Skin of body (tissue), 3 donors: ENCODE measurements at places on chromosomes 13 and 19.

- no peak for DNase-seq
These were observed 29.2 kb upstream of the GARRE1 start for GRCh38 chr19:34224996-34225658.

DNA sequence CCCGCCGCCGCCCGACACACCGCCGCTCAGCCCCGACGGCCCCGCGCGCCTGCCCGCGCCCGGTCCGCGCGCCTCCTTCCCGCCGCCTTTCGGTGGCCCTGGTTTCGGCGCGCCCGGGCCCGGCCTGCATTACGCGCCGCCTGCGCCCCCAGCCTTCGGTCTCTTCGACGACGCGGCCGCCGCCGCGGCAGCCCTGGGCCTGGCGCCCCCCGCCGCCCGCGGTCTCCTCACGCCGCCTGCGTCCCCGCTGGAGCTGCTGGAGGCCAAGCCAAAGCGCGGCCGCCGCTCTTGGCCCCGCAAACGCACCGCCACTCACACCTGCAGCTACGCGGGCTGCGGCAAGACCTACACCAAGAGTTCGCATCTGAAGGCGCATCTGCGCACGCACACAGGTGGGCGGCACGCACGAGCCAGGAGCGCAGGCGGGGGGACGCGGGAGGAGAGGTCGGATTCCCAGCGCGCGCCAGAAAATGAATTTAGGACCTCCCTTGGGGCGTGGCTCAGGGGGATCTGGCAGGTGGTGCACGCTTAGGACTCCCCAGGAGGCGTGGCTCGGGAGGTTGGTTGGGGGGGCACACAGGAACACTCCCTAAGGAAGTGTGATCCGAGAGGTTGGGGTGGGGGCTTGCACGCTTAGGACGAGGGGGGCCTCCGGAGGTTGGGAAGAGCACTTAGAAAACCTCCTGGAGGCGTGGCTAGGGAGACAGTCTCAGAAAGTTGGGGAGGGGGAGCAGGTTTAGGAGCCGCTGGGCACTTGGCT is 1.2 kb downstream of the KLF2 start:
- no peak for DNase-seq

GRCh38 chr19:14683439-14683838 is 6.4 kb upstream of the ZNF333 start:
- no peak for DNase-seq

DNA sequence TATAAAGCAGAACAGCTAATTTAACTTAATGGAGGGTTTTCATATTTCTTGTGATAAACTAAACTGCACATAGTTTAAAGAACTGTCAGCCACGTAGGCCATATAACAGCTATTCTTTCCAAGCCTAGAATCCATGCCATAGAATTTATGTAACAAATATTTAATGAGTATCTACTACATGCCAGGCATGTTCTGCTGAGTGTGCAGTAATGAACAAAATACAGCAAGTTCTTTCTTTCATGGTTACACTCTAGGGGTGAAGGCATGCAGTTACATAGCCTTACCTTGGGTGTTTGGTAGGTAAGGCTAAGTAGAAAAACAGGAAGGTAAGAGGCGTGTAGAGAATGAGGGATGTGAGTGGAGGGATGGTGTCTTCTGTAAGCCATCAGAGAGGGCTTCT is 4.6 kb downstream of the URI1 start:
- DNase-seq, result no peak

- no peak for DNase-seq
These were observed 31.7 kb downstream of the COMP start for GRCh38 chr19:18759304-18759994.

GRCh38 chr13:35469806-35470525 is 6.5 kb downstream of the MAB21L1 start:
- no peak for DNase-seq

DNA sequence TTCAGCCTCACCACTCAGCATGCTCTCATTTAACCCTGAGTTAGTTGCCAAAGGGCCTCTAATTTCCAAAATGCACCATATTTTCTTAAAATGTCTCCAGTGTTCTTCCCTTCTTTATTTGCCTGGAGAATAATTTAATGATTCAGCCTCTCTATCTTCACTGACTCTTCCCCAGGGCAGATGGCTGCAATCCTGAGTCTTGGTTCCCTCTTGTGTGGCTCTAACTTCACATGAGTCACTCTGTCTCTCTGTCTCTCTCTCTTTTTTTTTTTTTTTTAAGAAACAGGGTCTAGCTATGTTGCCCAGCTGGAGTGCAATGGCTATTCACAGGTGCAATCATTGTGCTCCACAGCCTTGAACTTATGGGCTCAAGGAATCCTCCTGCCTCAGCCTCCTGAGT is 251.4 kb downstream of the VWA8 start:
- no peak for DNase-seq

GRCh38 chr13:76223999-76224398 is 587.9 kb downstream of the LMO7 start:
- DNase-seq, result no peak

- DNase-seq, result no peak
These were observed 248.1 kb downstream of the HS6ST3 start for GRCh38 chr13:96338030-96338429.

- DNase-seq, result no peak
These were observed 909.5 kb upstream of the GPC6 start for GRCh38 chr13:92317066-92317465.

- no peak for DNase-seq
These were observed 41.1 kb downstream of the SERP2 start for GRCh38 chr13:44414716-44415115.

- DNase-seq, result peak; percentile 45
These were observed 68.0 kb downstream of the KDM4B start for GRCh38 chr19:5036698-5037563.

DNA sequence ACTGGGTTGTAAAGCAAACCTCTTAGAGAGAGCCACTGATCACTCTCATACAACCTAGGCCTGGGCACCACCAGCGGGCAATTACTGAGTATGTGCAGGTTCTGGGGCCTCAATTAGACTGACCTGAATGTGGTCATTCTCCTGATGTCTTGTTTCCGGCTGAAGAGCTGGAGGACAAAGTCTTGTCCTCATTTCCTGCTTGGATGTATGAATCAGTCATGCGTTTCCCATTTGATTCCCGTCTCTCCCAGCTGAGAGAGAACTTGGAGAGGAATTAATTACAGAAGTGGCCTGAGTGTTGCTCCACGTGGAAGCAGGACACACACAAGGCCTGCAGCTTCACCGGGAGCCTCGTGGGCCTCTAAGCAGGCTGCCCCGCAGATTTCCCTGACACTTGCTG is 799.3 kb upstream of the ARGLU1 start:
- no peak for DNase-seq

DNA sequence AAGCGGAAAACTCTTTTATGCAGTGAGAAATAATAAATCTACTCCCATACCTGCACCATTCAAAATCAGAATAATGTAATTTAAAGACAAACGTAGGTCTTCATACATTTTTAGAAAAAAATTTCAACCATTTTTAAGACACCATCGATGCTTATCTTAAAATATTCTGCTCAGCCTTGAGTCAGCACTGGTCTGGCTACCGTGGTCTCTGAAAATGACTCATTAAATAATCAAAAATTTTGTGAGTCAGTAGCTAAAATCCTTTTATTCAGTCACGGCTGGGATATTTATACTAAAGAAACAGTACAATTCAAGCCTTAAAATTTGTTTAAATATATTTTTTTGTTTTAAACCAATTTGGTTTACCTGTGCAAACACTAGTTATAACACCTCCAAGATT is 2862.8 kb upstream of the PCDH20 start:
- no peak for DNase-seq

DNA sequence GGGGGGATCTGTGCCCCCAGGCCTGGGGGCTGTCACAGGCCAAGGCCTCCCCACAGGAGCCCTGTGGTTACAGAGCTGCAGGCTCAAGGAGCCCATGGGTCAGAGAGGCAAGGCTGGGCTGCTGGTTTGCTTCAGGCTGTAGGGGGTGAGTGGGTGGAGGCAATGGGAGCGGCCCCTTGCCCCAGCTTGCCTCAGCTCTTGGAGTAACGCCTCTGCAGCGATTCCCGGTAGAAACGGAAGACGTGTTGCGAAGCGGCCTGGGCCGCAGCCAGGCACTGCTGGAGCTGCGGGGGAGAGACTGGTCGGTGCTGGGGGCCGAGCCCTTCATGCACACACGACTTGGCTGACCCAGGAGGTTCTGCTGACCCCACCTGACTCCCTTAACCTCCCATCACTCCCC is 10.1 kb downstream of the TMEM91 start:
- no peak for DNase-seq

DNA sequence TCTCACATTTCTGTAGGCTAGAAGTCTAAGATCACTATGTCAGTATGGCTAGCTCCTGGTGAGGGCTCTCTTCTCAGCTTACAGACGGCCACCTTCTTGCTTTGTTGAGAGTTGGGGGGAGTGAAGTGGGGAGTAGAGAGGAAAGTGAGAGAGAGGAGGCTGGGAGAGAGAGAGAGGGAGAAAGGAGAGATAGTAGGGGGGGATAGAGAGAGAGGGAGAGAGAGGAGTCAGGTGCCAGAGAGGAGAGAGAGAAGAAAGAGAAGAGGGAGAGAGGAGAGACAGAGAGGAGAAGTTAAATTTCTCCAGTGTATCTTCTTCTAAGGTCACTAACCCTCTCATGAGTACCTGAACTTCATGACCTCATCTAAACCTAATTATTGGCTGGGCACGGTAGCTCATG is 28.7 kb downstream of the ZSWIM4 start:
- DNase-seq, result no peak

DNA sequence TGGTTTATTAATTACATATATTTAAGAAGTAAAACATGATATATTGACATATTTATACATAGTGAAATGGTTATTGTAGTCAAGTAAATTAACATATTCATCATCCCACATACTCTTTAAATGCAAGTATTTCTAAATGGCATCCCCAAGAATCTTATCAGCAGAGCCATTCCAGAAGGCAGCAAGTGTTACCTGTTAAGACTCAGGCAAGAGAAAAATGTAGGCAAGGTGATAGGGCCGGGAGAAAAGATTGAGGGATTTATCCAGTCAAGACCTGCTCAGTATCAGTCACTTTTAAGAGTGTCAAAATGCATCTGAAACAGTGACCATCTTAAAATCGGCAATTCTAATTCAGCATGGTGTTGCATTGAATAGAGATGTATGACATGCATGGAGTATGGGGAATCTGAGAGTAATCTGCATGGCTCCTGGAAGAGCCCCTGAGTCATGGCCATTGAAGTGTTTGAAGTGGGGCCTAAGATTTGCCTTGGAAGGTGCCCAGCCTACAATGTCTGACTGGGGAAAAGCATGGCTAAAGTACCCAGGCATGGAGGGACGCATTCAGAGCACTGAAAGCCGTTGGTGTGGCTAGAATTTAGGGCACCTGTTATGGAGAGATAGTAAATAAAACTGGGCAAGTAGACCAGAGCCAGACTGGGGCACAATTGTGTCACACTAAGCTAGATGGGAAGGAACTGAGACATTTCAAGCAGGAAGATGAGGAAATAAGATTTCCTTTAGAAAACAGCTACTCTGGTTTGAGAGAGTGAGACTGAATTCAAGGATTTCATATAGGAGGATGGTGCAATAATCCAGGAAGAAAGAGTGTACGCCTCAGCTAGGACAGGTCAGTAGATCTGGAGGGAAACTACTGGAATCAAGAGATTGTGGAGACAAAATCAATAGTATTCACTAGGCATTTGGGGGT is 25.0 kb upstream of the C1QTNF9B start:
- DNase-seq, result no peak
